ENCODE measurements at places on chromosomes 7 and 10.
A peak's percentile ranks its signal among the peaks of the same experiment; 100 is the strongest.

DNA sequence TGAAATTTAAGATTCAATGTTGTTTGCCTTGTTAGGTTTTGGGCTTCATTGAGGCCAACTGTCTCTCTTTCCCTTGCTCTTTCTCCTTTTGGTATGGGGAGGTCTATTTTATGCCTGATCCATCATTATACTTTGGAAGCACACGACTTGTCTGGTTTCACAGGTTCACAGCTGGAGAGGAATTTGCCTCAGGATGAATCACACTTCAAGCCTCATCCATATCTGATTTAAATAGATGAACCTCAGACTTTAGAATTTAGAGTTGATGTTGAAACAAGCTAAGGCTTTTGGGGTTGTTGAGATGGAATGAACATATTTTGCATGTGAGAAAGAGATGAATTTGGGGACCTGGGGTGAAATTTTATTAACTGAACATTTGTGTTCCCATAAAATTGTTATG, 150.5 kb upstream of the IGFBP3 start:
- no peak for DNase-seq

GRCh38 chr10:100912013-100912604, 654 bp upstream of the SLF2 start:
- DNase-seq, result no peak

DNA sequence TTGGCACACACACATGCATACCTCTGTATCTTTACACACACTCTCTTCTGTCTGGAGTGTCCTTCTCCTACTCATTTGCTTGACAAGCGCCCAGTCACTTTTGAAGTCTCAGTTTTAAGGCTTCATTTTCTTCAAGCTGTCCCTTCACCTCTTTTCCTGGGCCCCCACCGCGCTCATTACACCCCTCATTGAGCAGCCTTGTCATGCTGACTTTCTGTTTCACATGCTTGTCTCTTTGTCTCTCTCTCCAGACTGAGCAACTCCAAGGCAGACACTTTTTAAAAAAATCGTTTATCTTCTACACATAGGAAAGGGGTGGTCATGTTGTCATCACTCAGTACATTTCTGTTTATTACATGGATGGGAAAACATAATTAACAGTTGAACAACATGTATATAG, 225.2 kb upstream of the FZD1 start:
- no peak for DNase-seq

DNA sequence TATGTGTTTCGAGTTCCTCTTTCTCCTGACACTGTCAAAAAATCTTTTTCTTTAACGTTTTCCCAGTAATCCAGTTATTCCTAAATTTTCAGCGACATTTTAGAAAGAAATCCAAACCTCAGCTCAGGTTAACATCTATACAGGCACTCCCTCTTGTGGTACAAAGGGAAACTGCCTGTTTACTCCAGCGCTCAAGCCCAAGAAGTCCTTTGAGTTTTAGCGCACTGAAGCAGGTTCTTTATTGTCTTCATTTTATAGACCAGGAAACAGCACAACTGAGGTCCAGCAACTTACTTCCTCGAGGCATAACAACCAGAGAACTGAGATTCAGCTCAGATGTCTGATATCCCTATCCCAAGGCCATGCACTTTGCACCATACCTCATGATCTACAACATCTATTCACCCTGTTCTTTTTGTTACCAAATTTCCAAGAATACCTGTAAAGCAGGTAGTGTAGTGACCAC, 287.2 kb upstream of the MKLN1 start:
- peak; percentile 9 for DNase-seq

- DNase-seq, result no peak
Observed at GRCh38 chr7:37286454-37286832, 162.2 kb downstream of the ELMO1 start.

DNA sequence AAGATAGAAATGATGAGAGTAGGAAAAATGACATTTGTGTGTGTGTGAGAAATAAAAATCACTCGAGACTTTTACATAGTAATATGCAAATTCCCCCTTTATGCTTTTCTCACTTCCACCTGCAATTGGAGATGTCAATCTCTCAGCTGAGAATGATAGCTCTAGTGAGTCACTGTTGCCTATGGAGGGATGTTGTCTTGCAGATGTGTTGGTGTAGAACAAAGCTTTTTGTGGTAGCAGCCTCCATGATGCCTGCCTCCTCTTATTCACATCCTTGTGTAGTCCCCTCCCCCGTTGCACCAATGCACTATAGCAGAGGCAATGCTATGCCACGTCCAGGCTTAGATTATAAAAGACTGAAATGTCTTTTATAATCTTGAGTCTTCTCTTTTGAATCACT, 33.8 kb downstream of the SPAG6 start:
- DNase-seq, result no peak

- no peak for DNase-seq
Observed at GRCh38 chr10:79542626-79543025, 17.6 kb downstream of the SFTPA2 start.

DNA sequence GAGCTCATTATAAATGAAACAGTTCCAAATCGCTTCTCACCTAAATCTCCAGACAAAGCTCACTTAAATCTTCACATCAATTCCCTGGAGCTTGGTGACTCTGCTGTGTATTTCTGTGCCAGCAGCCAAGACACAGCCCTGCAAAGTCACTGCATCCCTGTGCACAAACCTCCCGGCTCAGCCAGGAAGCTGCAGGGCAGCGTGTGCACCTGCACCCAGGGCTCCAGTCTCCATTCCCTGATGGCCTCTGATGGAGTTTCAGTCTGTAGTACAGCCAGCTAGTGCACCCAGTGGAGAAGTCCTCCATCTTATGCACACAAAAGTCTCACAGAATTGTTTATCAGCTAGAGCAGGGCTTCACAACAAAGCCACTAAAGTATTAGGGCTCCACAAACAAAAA, 51.1 kb upstream of the PRSS58 start:
- DNase-seq, result no peak

- DNase-seq, result no peak
Observed at GRCh38 chr10:113444766-113445365, 108.0 kb upstream of the HABP2 start.

GRCh38 chr7:80231707-80232106, 97.1 kb downstream of the GNAI1 start:
- DNase-seq, result no peak

DNA sequence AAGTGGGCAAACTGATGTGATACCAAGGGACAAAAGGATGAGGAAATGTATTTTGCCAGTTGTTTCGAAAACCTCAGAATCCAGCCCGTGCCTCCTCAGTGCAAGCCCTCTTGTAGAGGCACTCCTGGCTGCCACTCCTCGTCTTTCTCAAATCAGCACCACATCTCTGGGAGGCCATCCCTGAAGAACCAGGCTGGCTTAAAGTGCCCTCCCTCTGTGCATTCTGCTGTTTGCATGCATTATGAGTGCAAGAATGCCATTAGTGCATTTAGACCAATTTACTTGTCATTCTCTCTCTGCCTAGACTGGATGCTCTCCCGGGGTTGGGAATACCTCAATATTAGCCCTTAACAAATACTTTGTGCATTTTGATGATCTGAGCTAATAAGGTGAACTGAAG, 19.9 kb upstream of the FAM180A start:
- DNase-seq, result no peak

GRCh38 chr10:124612611-124613498, 131.3 kb downstream of the FAM53B start:
- DNase-seq, result no peak

DNA sequence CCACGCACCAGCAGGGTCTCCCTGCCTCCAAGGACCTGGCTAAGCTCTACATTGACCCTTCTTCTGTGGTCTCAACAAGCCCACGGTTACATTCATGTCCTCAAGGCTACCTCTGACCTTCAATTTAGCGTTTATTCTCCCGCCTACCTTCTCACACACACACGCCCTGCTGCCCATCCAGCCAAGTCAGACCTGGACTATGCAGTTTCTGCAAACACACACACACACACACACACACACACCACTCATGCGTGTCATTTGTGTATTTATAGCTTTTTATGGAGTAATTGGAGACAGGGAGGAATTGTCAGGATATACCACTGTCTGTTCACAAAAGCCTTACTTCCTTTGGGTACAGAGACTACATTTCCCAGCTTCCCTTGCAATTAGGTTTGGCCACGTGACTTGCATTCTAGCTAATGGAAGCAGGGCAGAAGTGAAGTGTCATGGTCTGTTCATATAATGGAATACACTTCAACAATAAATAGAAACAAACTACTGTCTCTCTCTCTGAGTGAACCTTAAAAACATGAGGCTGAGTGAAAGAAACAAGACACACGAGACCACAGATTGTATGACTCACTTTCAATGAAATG, 53.8 kb upstream of the CPXM2 start:
- no peak for DNase-seq

DNA sequence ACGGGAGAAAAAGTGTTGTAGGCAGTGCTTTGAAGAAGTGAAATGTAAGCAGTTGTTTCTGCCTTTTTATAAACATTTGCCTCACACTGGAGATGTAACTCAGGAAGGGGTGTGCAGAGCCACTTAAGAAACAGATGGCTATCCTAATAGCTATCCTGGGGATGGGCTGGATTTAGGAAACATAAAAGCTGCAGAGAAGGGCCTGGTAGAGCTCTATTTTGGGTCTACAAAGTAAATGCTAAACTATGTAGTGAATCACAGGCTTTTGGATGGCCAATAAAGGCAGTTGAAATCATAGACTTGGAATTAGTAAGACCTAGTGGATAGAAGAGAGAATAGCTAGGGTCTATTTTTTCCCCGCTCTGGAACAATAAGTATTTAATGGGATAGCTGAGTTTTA, 79.9 kb upstream of the AGR3 start:
- no peak for DNase-seq

All from T1000 (cell line).